ENCODE measurements at places on chromosomes 5 and 9. TPM values are rescaled to one million over a fixed set of nuclear protein-coding genes. Genes with fewer than 3 reads are reported as not detected.

HRH2 gene
- polyA plus RNA-seq, result 11.3 TPM

DNA sequence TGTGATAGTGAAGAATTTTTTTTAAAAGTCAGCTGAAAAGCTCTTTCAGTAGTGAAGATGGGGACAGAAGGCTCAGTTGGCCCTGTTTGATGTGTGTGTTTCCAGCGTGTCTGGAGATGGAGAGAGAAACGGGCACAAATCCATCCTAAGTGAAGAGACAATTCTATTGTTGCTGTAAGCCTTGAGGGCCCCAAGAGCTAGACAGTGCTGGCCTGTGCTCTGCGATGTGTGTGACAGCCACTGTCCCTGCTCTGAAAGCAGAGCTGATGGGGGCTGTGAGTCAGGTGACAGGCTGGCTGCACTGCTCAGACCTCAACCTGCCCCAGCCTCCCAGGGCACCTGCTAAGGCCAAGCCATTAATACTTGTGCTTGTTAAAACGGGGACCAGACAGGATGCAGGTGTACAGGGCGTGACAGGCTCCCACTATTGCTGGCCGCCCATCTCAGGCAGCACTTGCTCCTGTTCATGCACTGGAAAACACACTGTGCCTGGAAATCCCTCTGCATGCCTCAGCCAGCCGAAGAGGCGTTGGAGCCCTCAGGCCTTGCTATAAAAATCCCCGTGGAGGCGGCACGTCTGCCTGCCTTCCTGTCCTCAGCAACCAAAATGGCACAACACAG lies 44.6 kb upstream of the SEMA4D start:
- no peaks in the 10 kb centered on the region for H3K27me3 ChIP-seq
- no peak overlapping the region for H3K4me3 ChIP-seq
- H3K27ac ChIP-seq, result no peak overlapping the region
- H3K4me1 ChIP-seq, result no peaks in the 10 kb centered on the region
- no peaks in the 10 kb centered on the region for H3K36me3 ChIP-seq
- no peak for DNase-seq

DNA sequence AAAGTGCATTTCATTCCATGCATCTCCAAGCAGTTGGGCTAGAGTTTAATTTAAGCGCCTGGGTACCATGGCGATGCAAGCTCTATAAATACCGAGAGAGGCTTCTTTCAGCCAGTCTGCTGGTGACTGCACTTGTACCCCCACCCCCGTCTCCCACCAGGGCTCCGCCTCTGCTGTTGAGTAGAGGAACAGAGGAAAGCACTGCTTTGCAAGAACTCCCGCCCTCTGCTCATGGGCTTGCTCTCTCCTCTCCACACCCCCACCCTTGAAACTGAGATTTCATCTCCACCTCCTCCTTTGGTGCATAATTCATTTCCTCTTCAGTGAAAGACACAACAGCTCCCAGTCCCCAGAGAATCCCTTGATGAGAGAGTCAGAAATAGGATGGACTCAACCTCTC lies 5.1 kb upstream of the WWC1 start:
- H3K27me3 ChIP-seq, result peaks cover 4% of the 10 kb centered on the region
- peaks cover 6% of the 10 kb centered on the region for H3K4me1 ChIP-seq
- no peaks in the 10 kb centered on the region for H3K36me3 ChIP-seq
- H3K4me3 ChIP-seq, result no peak overlapping the region
- DNase-seq, result no peak
- H3K27ac ChIP-seq, result no peak overlapping the region

KLHL9 gene
- 6.0 TPM for polyA plus RNA-seq

DNA sequence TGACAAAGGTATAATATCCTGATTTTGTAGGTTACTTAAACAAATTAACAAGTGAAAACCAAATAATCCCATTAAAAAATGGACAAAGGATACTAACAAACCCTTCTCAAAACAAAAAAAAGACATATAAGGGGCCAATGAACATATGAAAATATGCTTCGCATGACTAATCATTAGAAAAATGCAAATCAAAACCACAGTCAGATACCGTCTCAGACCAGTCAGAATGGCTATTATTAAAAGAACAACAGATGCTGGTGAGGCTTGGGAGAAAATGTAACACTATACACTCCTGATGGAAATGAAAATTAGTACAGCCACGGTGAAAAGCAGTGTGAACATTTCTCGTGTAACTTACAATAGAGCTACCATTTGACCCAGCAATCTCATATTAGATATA lies 1542.2 kb upstream of the CDH9 start:
- no peak for DNase-seq
- no peaks in the 10 kb centered on the region for H3K36me3 ChIP-seq
- H3K27ac ChIP-seq, result no peak overlapping the region
- H3K27me3 ChIP-seq, result no peaks in the 10 kb centered on the region

- no peak overlapping the region for H3K4me3 ChIP-seq
- no peaks in the 10 kb centered on the region for H3K36me3 ChIP-seq
- peak; percentile 33 for DNase-seq
- H3K27ac ChIP-seq, result no peak overlapping the region
- no peaks in the 10 kb centered on the region for H3K4me1 ChIP-seq
Observed at GRCh38 chr5:56489272-56489671, 256.1 kb upstream of the ANKRD55 start.

BHMT2 gene
- polyA plus RNA-seq, result 10.6 TPM

ELAVL2 gene
- polyA plus RNA-seq, result not detected

- no peaks in the 10 kb centered on the region for H3K4me1 ChIP-seq
- no peaks in the 10 kb centered on the region for H3K27me3 ChIP-seq
- H3K27ac ChIP-seq, result no peak overlapping the region
- H3K36me3 ChIP-seq, result no peaks in the 10 kb centered on the region
- no peak overlapping the region for H3K4me3 ChIP-seq
Observed at GRCh38 chr9:28050941-28051340, 477.7 kb upstream of the C9orf72 start.

DNA sequence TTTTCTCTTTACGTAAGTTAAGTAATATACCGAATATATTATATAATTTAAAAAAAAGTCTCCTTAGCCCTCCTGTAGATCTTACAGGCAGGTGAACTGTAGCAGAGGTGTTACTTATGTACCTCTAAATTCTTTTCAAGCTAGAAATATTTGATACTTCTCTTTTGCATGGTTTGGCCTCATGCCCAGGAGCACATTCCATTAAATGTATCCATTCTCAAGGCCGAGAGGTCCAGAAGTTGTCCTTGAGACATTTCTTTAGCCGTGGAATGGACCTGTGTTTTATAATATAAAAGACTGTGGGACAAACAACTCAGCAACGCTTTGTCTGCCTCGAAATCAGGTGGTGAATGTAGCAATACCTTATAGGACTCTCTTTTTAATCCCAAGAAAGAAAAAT lies 184.5 kb downstream of the TRIO start:
- H3K36me3 ChIP-seq, result peaks cover 59% of the 10 kb centered on the region
- H3K4me3 ChIP-seq, result no peak overlapping the region
- no peak overlapping the region for H3K27ac ChIP-seq
- no peaks in the 10 kb centered on the region for H3K4me1 ChIP-seq

GRCh38 chr9:135914921-135915320 lies 7.6 kb upstream of the CAMSAP1 start:
- H3K4me1 ChIP-seq, result peaks cover 1% of the 10 kb centered on the region
- peaks cover 61% of the 10 kb centered on the region for H3K36me3 ChIP-seq
- H3K27ac ChIP-seq, result no peak overlapping the region
- no peaks in the 10 kb centered on the region for H3K27me3 ChIP-seq
- DNase-seq, result no peak

ANKRD33B gene
- 0.58 TPM for polyA plus RNA-seq

GRCh38 chr9:80561526-80561925 lies 989.8 kb downstream of the TLE4 start:
- H3K27me3 ChIP-seq, result no peaks in the 10 kb centered on the region
- no peak for DNase-seq
- no peaks in the 10 kb centered on the region for H3K4me1 ChIP-seq
- no peaks in the 10 kb centered on the region for H3K36me3 ChIP-seq

- H3K4me3 ChIP-seq, result no peak overlapping the region
- no peak for DNase-seq
- H3K27ac ChIP-seq, result no peak overlapping the region
- H3K4me1 ChIP-seq, result no peaks in the 10 kb centered on the region
- H3K27me3 ChIP-seq, result no peaks in the 10 kb centered on the region
Observed at GRCh38 chr5:8418049-8418426, 549.1 kb downstream of the MTRR start.

DNA sequence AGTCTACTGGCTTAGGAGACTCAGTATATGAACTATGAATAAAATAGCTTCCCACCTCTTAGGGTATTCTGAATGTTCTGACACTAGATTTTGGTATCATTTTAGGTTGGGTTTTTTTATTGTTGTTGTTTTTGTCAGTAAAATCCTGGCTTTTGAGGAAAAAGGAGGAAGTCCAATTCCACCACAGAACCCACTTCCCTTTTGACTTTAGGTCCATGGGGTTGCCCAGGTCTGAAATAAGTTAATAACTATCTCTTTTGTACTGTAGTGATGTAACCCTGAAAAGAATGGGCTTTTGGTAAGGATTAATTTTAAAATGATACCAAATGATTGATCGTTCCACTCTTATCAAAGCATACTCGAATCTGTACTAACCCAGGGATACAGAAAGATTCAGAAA lies 29.1 kb upstream of the IL12B start:
- no peaks in the 10 kb centered on the region for H3K36me3 ChIP-seq
- no peaks in the 10 kb centered on the region for H3K27me3 ChIP-seq

DNA sequence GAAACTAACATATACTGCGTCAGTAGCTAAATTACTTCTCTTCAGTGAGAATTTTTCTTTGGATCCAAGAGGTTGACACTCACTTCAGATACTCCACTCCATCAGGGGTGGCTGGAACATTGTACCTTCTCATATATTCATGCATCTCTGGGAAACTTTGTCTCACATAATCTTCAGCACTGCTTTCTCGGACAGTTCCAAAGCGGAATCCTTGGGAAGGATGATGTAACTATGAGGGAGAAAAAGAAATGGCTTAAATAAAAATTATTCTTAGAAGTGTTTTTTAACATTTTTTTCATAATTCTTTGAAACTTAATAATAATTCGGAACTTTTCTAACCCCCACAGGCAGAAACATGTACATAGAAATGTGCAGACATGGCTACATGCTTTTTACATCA lies 33.4 kb upstream of the PPP3R2 start:
- H3K36me3 ChIP-seq, result no peaks in the 10 kb centered on the region
- DNase-seq, result peak; percentile 29
- H3K4me1 ChIP-seq, result no peaks in the 10 kb centered on the region
- no peaks in the 10 kb centered on the region for H3K27me3 ChIP-seq
- H3K4me3 ChIP-seq, result no peak overlapping the region

GRCh38 chr5:142296914-142297417 lies 27.9 kb downstream of the SPRY4 start:
- peak overlapping the region; percentile 24 for H3K27ac ChIP-seq
- DNase-seq, result no peak
- no peaks in the 10 kb centered on the region for H3K27me3 ChIP-seq
- no peak overlapping the region for H3K4me3 ChIP-seq

AFF4 gene
- 7.0 TPM for polyA plus RNA-seq
